Right forelimb (tissue), 1 donor: ENCODE measurements at places on chromosomes 3 and 15.

DNA sequence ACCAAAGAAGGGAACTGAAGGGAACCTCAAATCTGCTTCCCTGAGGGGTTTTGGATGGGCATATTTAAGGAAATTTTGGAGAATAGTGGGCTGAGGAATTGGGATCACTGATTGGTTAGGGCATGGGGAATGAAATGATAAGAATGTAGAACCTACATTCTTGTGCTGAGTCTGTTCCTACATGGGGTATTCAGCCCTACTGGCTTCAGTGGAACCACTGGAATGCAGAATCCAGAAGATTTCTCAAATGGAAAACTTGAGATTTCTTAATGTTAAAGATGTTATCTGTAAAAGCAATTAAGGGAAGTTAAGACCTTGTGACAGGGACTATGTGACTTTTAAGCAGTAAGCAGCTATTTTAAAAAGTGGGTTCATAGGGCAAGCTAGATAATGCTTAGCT is 1062.4 kb downstream of the AGBL1 start:
- no peak for DNase-seq

- DNase-seq, result no peak
Measured at GRCh38 chr3:46564190-46565021, 1.7 kb downstream of the LRRC2 start.

GRCh38 chr3:48466386-48467109 is 20.0 kb downstream of the ATRIP start:
- DNase-seq, result no peak

DNA sequence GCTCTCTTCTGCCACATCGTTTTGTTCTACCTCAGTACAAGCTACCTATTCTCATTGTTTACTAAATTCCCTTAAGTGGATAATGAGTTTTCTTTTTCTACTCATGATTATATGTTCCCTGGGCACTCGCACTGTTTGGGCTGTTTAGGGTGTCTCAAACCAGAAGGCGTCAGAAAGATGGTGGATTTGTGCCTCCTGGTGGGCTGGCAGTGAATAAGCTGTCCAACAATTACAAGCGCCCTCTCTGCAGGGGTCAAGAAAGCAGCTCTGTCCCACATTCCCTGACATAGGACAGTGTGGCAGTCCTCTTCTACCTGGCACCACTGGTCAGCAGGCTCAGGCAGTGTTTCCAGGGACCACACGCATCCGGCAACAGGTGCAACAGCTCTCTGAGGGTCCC is 173.4 kb upstream of the PPP2R3A start:
- no peak for DNase-seq

DNA sequence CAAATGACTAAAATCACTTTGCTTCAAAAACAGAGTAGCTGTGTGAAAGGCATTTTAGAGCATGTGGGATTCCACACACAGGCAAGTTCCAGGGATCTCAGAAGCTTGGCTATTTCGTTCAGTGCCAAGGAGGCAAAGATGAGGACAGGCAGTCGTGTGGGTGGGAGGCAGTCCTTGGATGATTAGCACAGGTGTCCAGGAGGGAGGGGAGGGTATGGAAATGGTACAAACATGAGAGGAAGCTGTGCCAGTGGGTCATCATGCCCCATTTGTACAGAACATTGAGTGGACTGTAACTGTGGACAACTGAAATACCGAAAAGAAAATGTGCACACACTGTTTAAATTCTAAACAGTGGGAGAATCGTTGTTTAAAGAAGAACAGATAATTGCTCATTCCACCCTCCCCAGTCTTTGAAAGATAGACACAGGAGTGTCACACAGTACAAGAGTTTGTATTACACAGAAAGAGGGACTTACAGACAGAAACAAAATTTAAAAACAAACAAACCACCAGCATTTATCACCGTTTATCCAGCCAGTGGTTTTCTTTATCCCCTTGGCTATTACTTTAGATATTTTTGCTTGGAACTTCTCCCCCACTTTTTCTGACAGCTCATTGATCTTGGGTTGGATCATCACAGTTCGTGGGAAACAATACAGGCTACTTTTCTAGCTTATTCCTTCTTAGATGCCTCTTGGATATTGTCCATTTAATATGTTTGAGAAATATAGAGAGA is 122.9 kb downstream of the GREM1 start:
- DNase-seq, result no peak

- no peak for DNase-seq
Measured at GRCh38 chr3:183435661-183436060, 7.2 kb upstream of the MCF2L2 start.

GRCh38 chr15:65182538-65182937 is 2.6 kb downstream of the CLPX start:
- no peak for DNase-seq

DNA sequence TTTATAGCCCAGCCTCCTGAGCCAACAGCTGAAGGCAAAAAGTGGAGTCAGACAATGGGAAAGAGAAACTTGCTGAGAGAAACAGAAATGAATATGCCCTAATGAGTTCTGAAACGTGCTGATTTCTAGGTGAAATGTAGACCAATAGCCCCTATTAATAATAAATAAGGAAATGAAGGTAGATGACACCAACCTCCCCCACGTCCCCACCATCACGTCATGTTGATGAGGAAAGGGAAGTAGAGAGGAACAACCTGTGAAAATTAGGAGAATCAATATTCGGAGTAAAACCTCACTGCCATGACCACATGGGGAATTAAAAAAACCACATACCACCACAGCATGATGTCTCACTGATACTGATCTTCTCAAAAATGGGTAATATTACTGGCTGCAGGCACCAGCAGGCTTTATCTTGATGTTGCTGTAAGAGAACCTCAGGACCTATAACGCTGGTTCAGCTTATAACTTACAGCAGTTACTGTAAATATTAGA is 64.0 kb downstream of the KAT2B start:
- DNase-seq, result no peak

DNA sequence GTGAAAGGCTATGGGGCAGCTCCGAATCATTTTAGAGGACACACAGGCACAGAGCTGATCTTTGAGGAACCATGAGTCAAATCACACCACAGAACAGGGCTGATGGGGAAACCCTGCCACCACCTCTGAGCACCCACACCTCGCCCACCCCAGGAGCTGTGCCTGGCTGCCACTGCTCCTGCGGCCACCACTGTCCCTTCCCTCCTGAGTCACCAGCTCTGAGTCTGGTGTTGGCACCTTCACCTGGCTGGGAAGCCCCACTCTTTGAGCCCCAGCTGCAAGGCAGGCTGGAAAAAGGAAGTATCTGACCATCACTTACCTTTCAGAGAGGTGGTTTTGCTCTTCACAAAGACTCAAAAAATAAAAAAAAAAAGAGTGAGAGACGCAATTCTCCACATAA is 63.6 kb upstream of the MEF2A start:
- no peak for DNase-seq

DNA sequence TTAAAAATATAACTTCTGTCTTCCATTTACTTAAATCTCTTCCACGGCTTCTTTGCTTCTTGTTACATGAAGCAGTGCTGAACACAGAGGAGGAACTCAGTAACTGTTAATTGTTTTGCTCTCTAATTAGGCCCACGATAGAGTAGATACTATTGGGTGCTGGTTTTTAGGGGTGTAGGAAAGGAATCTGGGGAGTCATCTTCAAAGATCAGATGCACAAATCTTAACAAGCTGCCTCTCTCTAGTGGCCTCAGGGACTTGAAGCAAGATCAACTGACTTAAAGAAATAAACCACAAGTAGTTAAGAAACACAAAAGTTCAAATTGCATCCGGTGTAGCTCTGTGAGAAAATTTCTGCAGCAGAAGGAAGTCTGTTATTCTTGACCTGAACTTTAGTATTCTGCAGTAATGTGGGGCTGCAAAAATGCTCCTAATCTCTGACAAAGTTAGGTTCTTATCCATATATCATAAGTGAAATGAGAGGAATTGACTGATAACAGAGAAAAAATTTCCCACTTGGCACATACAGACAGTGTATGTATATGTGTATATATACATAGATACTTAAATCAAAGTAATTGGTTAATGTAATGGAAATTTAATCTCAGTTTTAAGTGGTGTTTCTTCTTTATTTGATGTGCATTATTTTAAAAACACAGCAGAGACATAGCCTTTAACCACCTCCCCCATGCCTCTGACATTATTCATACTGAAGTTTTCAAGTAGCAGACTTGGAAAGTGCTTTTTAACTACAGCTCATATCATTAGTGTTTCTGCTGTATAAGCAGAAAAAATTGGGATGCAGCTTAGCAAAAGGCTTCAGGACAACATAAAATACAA is 51.8 kb downstream of the CHST2 start:
- no peak for DNase-seq

DNA sequence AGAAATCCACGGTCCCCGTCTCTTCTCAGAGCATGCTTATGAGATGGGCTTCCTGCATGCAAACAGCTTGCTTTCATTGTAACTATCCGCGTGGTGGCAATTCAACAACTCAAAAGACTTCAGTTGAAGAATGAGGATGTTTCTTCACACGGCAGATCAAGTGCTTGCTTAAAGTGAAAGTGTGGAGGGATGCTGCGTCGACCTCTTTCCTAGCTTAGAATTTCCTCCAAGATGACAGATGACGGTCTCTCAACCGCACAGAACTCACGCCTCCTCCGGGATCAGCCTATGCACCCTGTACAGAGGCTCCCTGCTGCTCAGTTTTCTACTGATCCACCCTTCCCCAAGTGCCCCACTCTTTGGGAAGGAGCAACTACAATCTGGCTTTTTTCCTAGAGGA is 47.8 kb downstream of the PCSK6 start:
- no peak for DNase-seq

GRCh38 chr15:60374628-60375081 is 23.1 kb downstream of the ANXA2 start:
- no peak for DNase-seq

GRCh38 chr3:47251689-47252088 is 30.9 kb downstream of the KIF9 start:
- no peak for DNase-seq

GRCh38 chr3:137988982-137989381 is 21.0 kb upstream of the CLDN18 start:
- no peak for DNase-seq

GRCh38 chr3:51622413-51622812 is 48.6 kb upstream of the TEX264 start:
- DNase-seq, result no peak

DNA sequence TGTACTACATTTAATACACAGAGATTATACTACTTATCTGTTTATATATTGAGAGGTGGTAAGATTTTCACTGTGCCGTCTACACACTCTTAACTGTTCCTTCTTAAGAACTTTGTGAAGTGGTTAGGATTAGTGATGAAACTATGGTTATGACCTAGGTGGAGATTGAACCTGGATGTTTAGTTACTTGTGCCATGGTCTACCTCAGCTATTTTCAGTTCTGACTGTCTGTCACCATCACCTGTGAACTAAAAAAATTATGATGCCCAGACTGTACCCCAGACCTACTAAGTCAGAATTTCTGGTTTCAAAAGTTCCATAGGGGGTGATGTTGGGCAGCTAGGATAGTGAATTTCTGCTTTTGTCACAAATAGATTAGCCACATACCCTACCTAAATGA is 6.4 kb downstream of the RASA2 start:
- no peak for DNase-seq

GRCh38 chr3:99708207-99708745 is 69.9 kb downstream of the COL8A1 start:
- DNase-seq, result no peak

GRCh38 chr3:183554377-183554776 is 1.1 kb downstream of the KLHL6 start:
- no peak for DNase-seq

GRCh38 chr3:113287803-113288648 is 76.7 kb downstream of the BOC start:
- peak; percentile 81 for DNase-seq

- DNase-seq, result no peak
Measured at GRCh38 chr3:123088387-123088786, 21.6 kb downstream of the PDIA5 start.
